ENCODE measurements at places on chromosomes 7 and 10.

DNA sequence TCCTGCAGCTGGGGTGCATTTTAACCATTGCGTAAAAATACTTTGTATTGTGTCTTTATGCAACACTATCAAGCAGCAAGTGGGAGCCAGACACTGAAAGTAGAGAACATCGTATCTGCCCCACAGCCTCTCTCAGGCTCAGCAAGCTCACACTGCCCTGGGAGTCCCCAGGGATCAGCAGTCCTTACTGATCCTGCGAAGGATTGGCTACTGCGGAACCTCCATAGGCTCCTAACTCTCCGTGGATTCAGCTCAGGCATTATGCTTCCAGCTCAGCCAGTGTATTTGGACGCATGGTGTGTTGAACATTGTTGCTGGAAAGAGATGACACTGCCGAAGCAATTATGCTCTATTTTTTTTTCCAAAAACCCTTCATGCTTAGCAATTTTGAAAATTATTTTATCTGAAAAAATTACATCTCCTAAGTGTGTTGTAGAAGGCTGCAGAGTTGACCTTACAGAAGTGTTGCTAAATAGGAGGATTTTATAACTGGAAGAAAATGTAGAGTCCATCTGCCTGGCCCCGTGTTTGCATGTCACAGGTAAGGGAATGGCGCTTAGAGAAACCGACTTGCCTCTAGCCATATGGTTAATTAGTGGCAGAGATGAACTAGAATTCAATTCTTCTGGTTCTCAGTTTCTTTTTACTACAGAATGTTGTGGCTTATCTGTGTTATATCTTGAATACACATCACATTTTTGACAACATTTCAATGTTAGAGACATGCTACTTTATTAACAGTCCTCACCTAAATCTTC, 276.4 kb upstream of the COBL start:
- DNase-seq, result no peak

- DNase-seq, result no peak
Measured at GRCh38 chr10:43386549-43386948, 15.1 kb downstream of the FXYD4 start.

DNA sequence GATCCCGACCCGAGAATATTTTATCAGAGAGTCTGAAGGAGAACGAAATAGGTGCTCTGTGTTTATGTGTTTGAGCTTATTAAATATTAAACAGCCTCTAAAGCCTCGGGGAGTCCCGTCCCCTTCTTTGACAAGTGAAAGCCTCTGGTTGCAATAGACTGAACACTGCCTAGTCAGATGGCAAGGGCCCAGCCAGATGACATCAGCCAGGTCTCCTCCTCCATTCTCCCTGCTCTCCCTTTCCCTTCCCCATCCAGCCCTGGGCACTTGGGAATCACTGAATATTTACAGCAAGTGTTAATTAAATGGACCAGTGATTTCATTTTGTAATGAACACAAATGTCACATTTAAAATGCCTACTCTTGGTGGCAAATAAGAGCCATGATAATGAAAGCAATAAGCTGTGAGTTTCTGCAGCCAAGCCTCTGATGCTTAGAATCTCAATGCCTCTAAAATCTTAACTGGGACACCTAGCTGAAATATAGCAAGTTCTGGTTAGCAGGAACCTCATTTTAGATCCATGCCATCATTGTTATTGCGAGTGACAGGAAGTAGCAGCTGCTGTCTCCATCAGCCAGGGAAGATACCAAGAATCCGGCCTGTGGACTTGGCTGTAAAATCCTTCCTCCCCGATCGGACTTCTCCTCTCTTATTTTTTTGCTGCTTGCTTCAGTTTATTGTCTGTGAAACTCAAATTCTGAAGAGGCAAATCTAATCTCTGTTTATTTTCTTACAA, 202.1 kb downstream of the PRPF18 start:
- DNase-seq, result no peak

DNA sequence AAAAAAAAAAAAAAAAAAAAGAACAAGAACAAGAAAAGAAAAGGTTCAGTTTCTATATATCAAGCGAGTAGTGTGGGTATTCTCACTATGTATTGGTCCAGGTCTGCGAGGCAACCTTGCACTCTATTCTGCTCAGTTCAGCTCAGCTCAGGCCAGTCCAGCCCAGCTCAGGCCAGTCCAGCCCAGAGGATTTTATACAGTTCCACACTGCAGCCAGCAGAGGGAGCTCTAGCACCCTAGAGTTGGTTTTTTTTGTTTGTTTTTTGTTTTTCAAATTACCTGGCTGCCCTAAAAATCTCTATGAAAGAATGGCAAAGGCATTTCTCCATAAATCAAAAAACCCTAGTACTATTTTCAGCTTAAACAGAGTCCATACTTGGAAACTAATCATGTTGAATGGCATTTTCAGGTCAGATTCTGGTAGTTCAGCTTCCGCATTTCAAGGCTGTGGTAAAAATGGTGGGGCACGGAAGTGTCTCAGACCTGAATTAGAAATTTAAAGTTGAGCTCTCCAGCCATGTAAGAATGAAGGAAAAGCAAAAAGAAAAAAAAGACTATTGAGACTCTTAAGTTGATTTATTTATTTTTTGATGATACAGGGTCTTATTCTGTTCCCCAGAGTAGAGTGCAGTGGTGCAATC, 55.2 kb upstream of the GSDME start:
- peak; percentile 8 for DNase-seq

GRCh38 chr7:110988890-110989501, 101.9 kb upstream of the LRRN3 start:
- no peak for DNase-seq

- no peak for DNase-seq
Measured at GRCh38 chr7:45985902-45986301, 64.8 kb upstream of the IGFBP3 start.

- DNase-seq, result no peak
Measured at GRCh38 chr10:59234194-59234593, 57.8 kb downstream of the PHYHIPL start.

DNA sequence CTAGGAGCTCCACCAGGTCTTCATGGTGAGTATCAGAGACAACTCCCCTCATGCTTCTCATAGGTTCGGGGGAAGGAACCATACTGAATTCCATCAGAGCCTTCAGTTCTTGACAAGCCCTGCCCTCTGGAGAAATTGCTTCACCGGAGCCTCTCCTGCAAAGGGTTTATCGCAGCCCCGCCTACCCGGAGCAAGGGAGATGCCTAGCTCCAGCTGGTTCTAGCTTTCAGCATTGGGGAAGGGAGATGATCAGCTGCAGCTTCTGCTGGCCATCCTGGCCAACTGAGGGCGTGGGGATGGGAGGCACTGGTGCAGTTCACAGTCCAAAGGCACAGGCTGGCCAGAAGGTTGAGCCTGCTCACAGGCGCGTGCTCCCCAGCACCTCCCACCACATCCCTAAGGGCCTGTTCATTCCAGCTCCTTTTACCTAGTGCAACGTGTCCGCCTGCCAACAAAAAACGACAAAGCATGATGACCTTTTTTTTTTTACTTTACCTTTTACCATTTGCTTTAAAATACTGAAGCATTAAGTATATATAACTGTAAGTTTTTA, 31.2 kb downstream of the LANCL2 start:
- no peak for DNase-seq

GRCh38 chr7:73742753-73743641, 4.4 kb upstream of the ABHD11 start:
- DNase-seq, result no peak

DNA sequence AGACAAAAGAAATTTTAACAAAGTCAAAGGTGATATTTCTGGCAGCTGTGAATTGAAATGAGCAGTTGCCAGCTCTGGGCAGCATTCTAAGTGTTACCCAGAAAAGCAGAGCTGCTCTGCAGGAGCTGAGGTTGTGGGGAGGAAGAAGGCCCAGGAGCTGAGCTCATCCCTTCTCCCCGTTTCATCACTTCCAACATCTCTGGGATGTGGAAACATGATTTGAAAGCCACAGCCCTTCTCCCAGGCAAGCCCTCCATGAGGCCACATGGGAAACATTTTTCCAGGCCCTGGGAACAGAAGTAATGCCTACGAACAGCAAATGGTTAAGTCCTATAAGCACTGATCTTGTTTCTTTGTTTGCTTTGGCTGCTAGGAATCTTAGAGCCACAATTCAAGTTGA, 10.9 kb upstream of the DMBT1 start:
- DNase-seq, result no peak

- DNase-seq, result no peak
Measured at GRCh38 chr7:134737566-134738345, 41.7 kb upstream of the CALD1 start.

GRCh38 chr10:133226251-133226808, 3.7 kb upstream of the UTF1 start:
- DNase-seq, result no peak

DNA sequence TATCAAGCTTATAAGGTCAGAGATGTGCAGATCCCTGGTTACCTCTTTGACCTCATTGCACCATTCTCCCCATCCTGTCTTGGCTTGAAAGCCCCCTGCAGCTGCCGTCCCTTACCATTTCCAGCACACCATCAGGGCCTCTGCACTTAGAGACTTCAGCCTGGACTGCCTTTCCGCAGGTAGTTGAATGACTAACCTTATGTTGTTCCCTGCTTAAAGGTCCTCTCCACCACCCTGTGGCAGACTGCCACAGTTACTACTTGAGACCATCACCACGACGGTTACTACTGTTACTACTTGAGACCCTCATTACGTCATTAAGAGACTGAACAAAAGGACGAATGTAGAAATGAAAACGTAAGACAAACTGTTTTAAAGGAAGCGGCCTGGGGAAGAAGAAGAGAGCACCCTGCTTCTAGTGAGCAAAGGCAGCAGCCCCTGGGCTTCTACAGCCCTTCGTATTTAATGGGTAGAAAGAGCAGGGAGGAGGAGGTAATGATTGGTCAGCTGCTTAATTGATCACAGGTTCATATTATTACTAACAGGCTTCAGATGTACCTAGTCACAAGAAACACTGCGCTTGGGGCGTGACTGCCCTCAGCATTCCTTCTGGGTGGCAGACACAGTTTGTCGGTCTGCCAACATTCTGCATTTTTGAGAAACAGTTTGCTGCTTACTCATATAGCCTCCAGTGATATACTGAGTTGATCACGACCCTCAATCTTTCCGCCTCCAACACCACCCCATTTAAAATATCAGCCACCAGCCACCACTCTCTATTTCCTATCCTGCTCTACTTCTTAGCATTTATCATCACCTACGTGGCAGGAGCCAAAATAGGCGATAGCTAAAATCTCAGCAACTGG, 74.1 kb upstream of the PARD3 start:
- DNase-seq, result no peak

DNA sequence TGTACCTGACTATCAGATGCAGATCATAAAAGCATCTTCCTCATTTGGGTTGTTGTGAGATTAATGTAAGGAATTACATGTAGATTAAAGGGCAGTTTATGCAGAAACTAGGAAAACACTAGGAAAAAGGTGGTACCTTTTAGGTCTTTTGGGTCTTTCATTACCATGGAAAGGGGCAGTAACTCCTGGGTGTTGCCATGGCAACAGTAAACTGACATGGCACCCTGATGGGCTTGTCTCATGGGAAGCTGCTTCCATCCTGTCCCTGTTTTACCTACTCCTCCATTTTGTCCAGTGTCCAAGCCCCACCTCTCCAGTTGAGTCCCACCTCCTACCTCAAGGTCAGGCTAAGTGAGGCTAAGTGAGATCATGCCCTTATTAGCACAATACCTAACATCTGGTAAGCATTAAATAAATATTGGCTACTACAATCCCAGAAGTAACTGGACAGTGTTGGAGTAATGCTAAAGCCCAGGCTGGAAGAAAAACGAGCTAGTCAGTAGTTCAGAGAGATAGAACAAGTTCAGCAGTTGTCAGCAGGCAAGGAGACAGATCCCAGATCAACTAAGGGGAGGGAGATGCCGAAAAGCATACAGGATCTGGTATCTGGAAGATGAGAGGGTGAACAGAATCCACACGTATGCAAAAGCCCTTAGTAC, 240.0 kb upstream of the AUTS2 start:
- DNase-seq, result no peak

DNA sequence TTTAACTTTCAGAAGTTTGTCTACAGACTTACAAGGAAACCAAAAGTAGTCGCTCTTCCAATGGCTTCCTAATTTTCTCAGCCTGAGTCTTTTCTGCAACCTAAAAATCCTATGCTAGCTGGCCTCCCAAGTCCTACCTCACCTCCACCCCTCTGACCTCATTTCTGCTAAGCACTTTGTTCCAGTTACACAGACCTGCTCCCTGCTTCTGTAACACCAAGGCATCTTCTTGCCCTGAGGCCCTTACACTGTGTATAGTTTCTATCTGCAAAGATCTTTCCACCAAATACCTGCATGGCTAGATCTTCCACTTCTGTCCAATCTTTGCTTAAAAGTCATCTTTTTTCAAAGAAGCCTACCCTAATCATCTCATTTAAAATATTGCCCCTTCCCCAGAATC, 1.9 kb upstream of the SNX13 start:
- DNase-seq, result no peak

- DNase-seq, result no peak
Measured at GRCh38 chr10:9222917-9223316, 1168.4 kb downstream of the GATA3 start.

- no peak for DNase-seq
Measured at GRCh38 chr10:79349766-79350406, 2.6 kb downstream of the PPIF start.

GRCh38 chr7:150784954-150785353, 15.2 kb downstream of the TMEM176B start:
- DNase-seq, result no peak

DNA sequence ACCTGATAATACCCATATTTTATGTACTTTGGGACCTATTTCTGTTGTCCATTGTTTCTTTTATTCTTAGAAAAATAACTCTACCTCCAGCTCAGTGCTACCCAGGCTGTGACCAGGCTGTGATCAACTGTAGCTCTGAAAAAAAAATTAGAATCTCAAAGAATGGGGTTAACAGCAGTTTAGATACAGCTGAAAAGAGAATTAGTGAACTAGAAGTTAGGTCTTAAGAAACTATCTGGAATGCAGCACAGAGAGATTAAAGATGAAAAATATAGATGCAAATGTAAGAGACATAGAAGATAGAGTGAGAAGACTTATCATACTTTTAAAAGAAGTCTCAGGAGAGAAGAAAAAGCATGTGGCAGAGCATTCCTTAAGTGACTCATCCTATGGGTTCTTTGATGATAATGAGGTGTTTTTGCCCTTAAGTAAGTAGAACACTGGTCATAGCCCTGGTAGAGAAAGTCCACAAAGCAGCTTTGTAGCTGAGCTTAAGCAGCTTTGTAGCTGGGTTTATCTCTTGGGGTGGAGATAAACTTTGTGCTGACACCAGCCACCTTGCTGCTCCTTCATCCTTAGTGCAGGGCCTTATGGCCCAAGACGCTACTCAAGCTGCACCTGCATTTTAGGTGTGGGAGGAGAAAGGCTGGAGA, 27.3 kb upstream of the SFRP5 start:
- no peak for DNase-seq

GRCh38 chr7:69859342-69859741, 261.1 kb downstream of the AUTS2 start:
- no peak for DNase-seq

- no peak for DNase-seq
Measured at GRCh38 chr7:107615910-107616680, 36.0 kb downstream of the BCAP29 start.

DNA sequence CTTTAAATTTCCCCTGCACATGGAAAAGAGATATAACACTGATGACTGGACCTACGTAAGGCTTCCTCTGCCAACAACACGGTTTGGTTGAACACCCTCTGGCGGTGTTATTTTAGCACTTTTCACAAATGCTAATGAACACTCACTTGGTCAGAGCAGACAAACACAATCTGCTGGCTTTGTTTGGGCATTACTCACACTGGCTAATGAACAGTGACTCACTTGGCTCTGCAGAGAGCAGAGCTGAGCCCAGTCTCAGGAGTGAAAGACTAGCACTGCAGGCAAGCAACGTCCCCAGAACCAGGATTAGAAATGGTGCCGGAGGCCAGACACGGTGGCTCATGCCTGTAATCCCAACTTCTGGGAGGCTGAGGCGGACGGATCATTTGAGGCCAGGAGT, 430.8 kb downstream of the PLXNA4 start:
- no peak for DNase-seq

GRCh38 chr7:68166525-68166924, 1169.9 kb downstream of the TYW1 start:
- DNase-seq, result no peak
